Esophagus squamous epithelium (tissue), 5 donors: ENCODE measurements at places on chromosomes 6 and 20.

- no peak for DNase-seq
These were observed 75.1 kb upstream of the SCGN start for GRCh38 chr6:25576919-25577318.

DNA sequence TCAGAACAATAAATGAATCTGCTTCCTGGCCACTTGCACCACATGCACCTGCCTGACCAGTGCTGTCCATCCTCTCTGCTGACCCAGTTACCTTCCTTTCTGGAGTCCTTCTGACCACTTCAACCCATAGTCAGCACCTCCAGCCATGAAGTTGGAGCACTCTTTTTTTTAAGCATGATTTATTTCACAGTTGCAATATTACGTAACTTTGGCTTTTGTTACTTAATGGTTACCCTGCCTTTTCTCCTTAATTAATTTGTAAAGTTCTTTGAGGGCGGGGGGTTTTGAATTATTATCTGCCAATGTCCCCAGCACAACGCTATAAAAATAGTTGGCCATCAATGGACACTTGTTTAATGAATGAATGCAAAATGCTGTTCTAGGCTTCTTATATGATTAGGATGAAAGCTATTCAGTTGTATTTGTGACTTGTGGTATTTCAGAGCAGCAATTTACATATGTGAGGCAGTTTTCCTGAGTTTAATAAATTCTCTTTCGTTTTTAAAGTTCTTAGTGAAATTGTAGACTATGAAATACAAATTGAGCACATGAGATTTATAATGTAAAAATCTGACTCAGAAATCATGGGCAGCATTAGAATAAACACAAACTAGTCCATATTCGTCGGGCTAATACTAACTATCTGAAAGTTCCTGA, 180.0 kb downstream of the HS3ST5 start:
- DNase-seq: no peak

- DNase-seq: no peak
These were observed 60.9 kb downstream of the SNRNP48 start for GRCh38 chr6:7650878-7651277.

- no peak for DNase-seq
These were observed 48.9 kb upstream of the CCN6 start for GRCh38 chr6:112005013-112005371.

- DNase-seq: no peak
These were observed 30.8 kb upstream of the COL19A1 start for GRCh38 chr6:69835414-69836179.

DNA sequence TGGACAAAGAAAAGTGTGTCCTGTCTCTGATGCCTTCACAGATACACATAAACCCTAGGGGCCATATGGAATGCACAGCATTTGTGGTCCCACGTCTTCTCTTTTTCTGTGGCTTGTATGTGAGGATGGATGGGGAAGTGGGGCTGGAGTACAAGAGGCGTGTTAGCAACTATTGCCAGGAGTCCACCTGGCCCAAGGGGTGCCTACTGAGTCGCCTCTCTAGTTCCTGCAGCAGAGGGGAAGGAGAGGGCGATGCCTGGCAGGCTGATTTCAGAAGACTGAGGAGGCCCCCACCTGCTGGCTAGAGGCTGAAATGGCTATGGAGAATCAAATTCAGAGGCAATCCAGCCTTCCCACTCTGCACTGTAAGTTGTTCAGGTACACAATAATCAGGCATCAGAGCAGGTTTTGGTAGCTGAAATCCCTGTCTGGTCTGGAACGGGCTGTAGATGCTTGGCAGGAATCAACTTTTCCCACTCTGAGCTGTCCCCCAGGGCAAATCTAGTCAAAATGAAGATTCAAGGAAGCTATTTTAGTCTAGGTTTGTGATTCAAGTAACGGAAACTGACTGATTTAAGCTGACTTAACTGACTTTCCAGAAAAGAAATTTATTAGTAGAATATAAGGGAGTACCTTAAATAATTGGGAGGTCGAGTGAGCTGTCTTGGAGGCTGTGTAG, 14.9 kb upstream of the PPARD start:
- no peak for DNase-seq

DNA sequence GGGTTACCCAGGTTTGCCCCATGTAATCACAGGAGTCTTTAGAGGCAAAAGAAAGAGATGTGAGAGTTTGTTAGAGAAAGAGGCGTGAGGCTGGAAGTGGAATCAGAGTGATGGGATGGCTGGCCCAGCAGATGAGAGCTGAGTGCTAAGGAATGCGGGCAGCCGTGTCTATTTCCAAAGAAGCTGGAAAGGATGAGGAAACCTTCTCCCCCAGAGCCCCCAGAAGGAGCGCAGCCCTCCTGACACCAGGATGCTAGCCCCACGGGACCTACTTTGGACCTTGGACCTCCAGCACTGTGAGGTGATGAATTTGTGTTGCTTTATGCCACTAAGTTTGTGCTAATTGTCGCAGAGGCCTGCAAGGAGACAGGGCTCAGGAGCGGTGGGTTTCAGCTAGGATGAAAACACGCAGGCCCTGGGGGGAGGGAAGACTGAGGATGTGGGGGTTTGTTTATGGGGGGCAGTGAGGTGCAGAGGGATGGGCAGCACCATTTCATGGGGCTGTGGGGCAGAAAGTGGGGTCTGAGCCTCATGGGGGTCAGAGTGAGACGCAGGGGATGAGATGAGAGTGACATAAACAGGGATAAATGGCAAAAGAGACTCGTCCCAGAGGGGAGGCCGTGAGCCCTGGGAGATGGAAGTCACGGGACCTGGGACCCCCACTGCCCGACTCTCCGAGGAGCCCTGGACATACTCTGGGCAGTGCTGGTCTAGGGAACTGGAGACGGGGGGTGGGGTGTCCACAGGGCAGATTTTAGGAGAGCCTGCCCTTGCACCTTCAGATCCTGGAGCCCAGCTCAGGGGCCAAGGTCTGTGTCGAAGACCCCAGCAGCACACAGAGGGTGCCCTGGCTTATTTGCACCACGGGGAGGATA, 160.2 kb downstream of the NFATC2 start:
- no peak for DNase-seq

DNA sequence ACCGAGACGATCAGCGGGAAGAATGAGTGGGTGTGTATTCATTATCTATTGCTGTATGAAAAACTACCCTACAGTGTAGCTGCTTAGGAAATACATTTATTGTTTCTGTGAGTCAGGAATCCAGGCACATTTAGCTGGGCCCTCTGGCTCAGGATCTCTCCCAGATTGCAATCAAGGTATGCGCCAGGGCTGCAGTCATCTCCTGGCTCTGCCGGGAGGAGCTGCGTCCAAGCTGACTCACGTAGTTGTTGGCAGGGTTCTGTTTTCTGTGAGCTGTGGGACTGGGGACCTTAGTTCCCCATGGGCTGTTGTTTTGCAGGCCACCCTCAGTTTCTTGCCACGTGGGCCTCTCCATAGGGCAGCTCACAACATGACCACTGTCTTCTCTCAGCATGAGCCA, 68.2 kb upstream of the FUCA2 start:
- no peak for DNase-seq

DNA sequence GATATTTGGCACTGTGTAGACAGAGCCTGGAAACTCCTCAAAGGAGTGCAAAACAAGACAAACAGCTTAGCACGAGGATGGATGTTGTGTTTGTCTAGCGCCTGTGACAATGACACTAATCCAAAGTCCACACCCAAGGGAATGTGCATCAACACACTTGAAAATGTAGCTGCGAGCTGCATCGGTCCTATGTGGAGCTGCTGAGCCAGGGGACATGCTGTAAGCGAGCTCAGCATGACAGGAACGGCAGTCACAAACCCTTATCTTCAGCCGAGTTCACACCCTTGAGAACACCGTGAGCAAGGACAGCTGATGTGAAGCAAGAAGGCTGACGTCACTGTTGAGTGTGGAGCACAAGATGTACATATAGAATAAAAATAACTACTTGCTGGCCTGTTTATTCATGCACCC, 684.3 kb downstream of the QKI start:
- DNase-seq: no peak

GRCh38 chr6:5776706-5777390, 229.9 kb downstream of the NRN1 start:
- no peak for DNase-seq

GRCh38 chr20:37911838-37912281, 8.9 kb downstream of the VSTM2L start:
- DNase-seq: no peak
